Activated CD4-positive, alpha-beta T cell treated with anti-CD3 and anti-CD28 coated beads, Interleukin-2, amount 10 ng/mL, durations not matched to agents 24 days and 14 days (primary cell): ENCODE measurements at places on chromosomes 11 and 22. TPM values are rescaled to one million over a fixed set of nuclear protein-coding genes. Genes with fewer than 3 reads are reported as not detected.

The FOXRED1 gene
- 57.8 and 59.2 TPM in 2 replicates for total RNA-seq

The CD248 gene
- not detected in 2 replicates for total RNA-seq

The MOV10L1 gene
- not detected in 2 replicates for total RNA-seq

The SLC35F2 gene
- 31.9 and 35.1 TPM in 2 replicates for total RNA-seq

The C11orf91 gene
- total RNA-seq = 0.51 TPM in 1 of 2 replicates, not detected in the other

The TRIM51 gene
- not detected in 2 replicates for total RNA-seq

The GTSE1 gene
- total RNA-seq = 37.6 and 40.8 TPM in 2 replicates

The TREH gene
- total RNA-seq = not detected in 2 replicates

The TRPC6 gene
- not detected in 2 replicates for total RNA-seq

The CLCF1 gene
- total RNA-seq = 0.63 and 0.66 TPM in 2 replicates

The BIRC3 gene
- total RNA-seq = 100 and 102 TPM in 2 replicates

The DTX4 gene
- 0.17 and 0.47 TPM in 2 replicates for total RNA-seq

The FGF19 gene
- total RNA-seq = not detected in 2 replicates

The CASP1 gene
- 18.7 and 21.6 TPM in 2 replicates for total RNA-seq

The SLC1A2 gene
- total RNA-seq = not detected in 2 replicates

The MRGPRX1 gene
- total RNA-seq = not detected in 2 replicates

The OR8D1 gene
- total RNA-seq = not detected in 2 replicates

The DNAJB7 gene
- not detected in 2 replicates for total RNA-seq

The NAALAD2 gene
- not detected in 2 replicates for total RNA-seq

The MMP13 gene
- total RNA-seq = not detected in 2 replicates

The DEFB131B gene
- total RNA-seq = not detected in 2 replicates

The A4GALT gene
- not detected in 2 replicates for total RNA-seq

The XBP1 gene
- 133 and 135 TPM in 2 replicates for total RNA-seq

The IL17RA gene
- total RNA-seq = 18.4 and 19.8 TPM in 2 replicates

The FBXO3 gene
- total RNA-seq = 18.1 and 20.9 TPM in 2 replicates

The CATSPER1 gene
- 0.28 and 0.30 TPM in 2 replicates for total RNA-seq

The PATE2 gene
- not detected in 2 replicates for total RNA-seq

The IFITM5 gene
- not detected in 2 replicates for total RNA-seq

The TSSK2 gene
- total RNA-seq = not detected in 2 replicates

The CDCA5 gene
- 94.4 and 95.1 TPM in 2 replicates for total RNA-seq

The KCNQ1OT1 gene
- total RNA-seq = 0.59 and 0.61 TPM in 2 replicates

The SCUBE2 gene
- total RNA-seq = 0.19 TPM in 1 of 2 replicates, not detected in the other

The WNT11 gene
- total RNA-seq = 0.69 and 1.2 TPM in 2 replicates

The PLAAT4 gene
- 12.2 and 14.7 TPM in 2 replicates for total RNA-seq

The NOX4 gene
- total RNA-seq = not detected in 2 replicates

The SAAL1 gene
- total RNA-seq = 40.1 and 43.5 TPM in 2 replicates

The POU2AF2 gene
- 0.44 TPM in 1 of 2 replicates, not detected in the other for total RNA-seq

The HMOX1 gene
- total RNA-seq = 0.57 and 0.72 TPM in 2 replicates

The CYB561A3 gene
- total RNA-seq = 34.9 and 35.1 TPM in 2 replicates

The TSPAN18 gene
- 1.4 and 1.5 TPM in 2 replicates for total RNA-seq

The GPHA2 gene
- not detected in 2 replicates for total RNA-seq
